Hematopoietic multipotent progenitor cell (in vitro differentiated cells): ENCODE measurements at places on chromosomes 6 and 20. TPM values are rescaled to one million over a fixed set of nuclear protein-coding genes. Genes with fewer than 3 reads are reported as not detected.

FAM83B gene
- under 0.01 TPM for total RNA-seq

OARD1 gene
- total RNA-seq, result 10.5 TPM

LKAAEAR1 gene
- total RNA-seq, result 5.7 TPM

DNA sequence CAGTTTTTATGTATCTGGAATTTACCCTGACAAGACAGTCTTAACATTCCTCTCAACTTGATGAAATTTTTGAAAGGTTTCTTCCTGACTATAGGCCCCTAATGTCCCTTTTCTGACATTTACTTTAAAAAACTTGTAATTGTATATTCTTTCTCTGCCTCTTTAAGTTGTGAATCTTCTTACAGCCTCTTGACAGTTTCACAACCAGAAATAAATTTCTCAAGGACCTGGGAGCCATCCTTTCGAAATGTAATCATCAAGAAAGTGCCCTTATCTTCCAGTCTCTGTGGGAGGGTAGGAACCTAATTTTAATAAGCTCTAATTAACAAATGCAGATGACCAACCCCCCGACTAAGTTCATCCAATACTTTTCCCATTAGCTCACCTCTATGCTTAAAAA is 403.6 kb upstream of the GJE1 start:
- no peak for DNase-seq

DNA sequence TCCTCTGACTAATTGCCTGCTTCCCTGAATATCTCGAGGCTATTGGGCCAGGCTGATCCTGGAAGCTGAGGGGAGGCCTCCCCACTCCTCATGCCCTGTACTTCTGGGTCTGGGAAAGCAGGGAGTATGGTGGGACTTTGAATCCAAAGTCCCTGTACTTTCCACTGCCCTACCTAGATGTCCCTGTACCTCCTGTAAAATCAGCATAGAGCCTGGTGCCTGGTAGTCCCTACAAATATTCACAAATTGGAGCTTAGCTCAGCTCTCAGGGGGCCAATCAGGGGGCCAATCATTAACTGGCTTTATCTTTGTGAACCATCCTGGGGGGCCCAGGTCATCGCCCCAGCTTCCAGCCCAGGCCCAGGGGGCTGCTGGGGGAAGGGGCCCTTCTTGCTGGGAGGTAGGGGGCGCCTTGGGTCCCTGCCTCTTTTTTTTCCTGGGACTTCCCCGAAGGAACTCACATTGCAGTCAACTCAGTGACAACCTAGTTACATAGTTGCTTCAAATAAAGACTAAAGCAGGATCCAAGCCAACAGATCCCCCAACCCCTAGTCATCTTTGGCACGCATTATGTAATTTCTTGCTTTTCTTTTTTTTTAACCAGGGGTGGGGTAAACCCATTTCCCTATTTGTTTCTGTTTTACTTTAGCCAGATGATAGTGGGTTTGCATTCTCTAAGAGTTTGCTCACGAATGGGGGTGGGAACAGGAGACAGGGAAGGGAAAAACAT is 6.9 kb upstream of the VEGFA start:
- peak; percentile 50 for DNase-seq

DNA sequence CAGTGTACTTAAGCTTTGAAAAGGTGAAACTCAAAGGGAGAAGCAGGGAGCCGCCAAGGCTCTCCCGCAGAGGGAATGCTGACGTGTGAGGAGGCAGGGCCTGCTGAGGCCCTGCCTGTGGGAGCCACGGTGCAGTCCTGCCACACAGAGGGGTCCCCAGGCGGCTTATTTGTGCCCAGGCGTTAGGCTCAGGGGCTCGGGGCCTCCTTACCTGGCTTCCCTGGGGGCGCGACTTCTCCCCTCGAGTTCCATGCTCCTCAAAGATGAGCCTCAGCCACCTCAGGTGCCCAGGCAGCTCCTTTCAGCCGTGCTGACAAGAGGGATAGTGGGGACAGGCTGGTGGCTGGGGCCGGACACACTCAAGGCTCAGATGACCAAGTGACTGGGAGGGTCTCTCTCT is 2.2 kb upstream of the KIF25 start:
- DNase-seq, result no peak

GRCh38 chr6:118804091-118804490 is 89.9 kb upstream of the ASF1A start:
- DNase-seq, result no peak

GRCh38 chr6:14849185-14849584 is 396.7 kb upstream of the JARID2 start:
- DNase-seq, result no peak

DNA sequence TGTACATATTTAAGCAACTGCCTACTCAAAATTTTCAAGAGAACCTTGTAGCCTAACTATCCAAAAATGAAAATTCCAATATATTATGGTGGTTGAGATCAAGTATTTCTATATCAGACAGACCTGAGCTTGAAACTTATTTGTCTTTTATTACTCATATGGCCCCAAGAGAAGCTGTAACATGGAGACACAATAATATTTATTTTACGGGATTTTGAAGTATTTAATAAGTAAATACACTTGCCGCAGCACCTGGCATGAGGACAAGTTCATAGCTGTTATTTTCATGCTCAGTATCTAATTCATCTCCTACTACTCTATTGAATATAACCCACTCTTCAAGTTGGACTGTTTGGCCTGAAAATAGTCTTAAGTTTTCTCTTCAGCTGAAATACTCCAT is 28.0 kb downstream of the PTPRK start:
- no peak for DNase-seq

GRCh38 chr20:35503281-35503680 is 26.2 kb downstream of the C20orf173 start:
- DNase-seq, result no peak

DNA sequence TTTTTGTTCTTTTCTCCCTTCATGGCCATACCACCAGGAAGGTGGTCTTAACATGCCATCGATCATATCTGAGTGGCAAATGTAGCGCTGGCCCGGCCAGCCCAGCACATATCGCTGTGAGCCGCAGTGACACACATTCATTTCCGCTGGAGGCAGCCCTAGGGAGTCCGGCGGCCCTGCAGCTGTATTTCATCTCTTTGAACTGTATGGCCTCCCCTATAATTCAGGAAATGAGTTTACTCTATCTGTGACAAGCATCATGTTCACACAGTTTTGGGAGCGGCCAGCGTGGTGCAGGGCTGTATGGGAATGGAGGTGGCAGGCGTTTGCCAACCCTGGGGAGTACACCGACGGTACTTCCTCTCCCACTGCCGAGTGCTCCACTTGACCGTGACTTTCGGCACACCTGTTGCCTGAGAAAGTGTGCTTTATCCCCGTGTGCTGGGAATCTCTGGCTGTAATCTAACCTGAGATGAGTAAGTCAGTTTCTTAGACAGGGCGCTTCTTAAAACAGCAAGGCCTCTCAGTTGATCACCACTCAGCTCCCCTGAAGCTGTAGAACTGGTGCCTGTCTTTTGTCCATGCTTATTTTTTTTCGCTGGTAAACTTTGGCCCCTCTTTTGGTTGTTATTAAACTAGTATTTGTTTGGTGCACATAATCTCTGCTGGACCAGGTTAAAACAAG is 257.1 kb upstream of the TAB2 start:
- DNase-seq, result peak; percentile 77

DNA sequence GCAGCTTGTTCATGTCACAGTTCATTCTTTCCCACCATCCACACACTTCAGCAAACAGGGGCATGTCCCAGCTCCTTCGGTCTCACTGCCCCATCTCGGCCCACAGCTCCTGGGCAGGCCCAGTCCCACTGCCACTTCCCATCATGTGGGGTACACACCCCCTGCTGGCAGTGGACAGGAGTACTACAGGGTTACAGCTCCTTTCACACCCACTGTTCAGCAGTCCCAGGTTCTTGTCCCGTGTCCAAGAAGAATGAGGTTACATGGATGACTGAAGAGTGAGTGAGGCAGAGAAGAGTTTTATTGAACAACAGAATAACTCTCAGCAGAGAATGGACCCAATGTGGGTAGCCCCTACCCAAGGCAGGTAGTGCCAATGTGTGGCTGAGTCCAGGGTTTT is 77.8 kb upstream of the SMLR1 start:
- DNase-seq, result no peak
